ENCODE measurements at places on chromosomes 12 and 14.
A peak's percentile ranks its signal among the peaks of the same experiment; 100 is the strongest.

DNA sequence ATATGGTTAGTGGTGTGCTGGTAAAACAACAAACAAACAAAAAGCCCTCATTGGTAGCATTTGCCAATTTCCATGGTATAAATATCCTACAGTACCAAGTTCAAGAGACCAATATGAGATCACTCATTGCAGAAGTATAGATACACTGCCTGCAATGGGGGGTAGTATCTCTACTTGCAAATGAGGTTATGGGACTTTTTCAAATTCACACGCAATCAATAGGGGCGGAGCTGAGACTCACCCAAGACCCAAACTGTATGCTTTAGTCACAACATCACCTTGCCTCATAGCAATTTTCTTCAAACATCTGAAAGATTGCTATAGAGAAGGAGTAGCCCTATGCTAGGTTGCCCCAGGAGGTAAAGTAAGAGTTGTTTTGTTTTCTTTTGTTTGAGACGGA is 93.7 kb downstream of the VCPKMT start:
- DNase-seq, result no peak

DNA sequence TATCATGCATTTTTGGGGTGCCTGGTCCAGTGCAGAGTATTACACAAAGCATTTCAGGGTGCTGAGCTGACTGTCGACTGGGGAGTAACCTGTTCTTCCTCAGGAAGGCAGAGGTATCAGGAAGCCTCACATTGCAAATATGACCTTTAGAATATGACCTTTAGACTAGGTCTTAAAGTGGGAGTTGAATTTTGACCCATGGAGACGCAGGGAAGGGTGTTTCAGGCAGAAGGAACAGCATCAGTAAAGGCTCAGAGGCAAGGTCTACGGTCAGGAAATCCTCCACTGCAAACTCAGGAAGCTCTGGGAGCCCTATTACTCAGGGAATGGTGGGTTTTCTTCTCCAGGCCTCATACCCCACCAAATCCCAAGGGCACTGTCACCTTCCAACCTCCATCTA is 11.3 kb downstream of the HNF1A start:
- DNase-seq, result no peak

- peak; percentile 69 for DNase-seq
Observed at GRCh38 chr12:14283489-14284144, 81.9 kb upstream of the ATF7IP start.

DNA sequence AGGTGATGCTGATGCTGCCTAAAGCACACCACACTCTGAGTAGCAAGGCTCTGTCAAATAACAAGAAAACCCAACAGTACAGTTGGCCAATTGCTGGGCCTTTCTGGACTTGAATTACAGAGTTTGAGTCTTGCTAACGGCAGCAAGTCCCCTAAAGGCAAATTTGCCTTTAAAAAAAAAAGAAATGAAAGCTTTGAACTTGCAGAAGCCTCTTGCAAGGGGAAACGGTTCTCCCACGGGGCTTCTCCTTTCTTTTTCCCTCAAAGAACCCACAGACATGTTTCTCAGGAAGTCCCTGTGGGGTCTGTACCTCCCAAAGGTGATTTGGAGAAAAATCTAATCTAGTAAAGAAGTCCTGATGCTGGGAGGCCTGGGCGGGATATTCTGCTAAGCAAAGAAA is 191.3 kb upstream of the MYL2 start:
- DNase-seq, result no peak

GRCh38 chr12:121918679-121919038 is 267 bp downstream of the CFAP251 start:
- DNase-seq, result no peak

DNA sequence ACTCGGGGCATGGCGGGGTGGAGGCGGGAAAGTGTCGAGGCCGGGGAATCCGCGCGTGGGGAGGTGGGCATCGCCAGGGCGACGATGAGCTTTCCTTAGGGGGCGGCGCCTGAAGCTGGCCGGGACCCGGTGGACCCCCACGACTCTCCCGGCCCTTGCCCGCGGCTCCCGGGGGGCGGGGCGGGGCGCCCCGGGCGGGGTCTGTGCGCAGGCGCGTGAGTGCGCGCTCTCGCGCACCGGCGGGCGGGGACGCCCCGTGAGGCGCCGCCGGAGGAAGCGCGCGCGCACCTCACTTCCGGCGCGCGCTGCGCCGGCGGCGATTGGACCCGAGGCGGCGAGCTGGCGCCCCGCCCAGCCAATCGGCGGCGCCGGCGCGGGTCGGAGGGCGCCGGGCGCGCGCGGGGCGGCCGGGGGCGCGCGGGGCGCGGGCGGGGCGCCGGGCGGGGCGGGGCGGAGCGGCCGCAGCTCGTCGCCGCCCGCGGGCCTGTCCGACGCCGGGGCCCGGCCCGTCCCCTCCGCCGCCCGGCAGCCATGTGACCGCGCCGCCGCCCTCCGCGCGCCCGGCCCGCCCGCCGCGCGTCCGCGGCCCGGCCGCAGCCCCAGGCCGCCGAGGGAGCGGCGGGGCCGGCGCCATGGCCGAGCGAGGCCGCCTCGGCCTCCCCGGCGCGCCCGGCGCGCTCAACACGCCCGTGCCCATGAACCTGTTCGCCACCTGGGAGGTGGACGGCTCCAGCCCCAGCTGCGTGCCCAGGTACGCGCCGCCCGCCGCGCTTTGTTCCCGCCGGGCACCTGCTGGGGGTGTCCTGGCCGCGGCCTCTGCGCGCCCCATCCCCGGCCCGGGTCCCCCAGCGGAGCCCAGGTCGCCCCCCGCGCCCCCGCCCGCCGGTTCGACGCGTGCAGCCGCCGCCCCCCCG is at the start of gene PACS2:
Gene PACS2 (plus strand): TSS at position 462 of the 914 bp plus-strand sequence. CDS start 171 bp downstream, at position 633.
- DNase-seq, result peak; percentile 61

- DNase-seq, result no peak
Observed at GRCh38 chr12:15662983-15663659, 126.1 kb downstream of the EPS8 start.

GRCh38 chr14:82075566-82075965 is 541.9 kb upstream of the SEL1L start:
- peak; percentile 21 for DNase-seq

DNA sequence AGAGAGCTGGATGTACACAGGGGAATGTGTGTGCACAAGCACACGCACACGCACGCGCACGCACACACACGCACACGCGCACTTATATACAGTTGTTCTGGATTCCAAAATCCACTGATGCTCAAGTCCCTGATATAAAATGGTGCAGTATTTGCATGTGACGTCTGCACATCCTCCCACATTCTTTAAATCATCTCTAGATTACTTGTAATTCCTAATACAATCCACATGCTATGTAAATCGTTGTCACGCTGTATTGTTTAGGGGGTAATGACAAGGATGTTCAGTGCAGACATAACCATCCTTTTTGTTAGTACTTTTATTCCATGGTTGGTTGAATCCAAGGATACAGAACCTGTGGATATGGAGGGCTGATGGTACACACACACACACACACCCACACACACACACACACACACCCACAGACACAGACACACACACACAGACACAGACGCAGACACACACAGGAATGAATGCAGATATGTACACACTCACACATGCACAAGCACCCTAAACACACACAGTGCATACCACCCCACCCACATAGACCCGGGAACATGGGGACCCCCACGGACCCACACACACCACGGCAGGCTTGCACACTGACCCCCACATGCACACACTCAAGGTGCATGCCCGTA is 188.5 kb upstream of the PRMT8 start:
- DNase-seq, result no peak

GRCh38 chr12:96258104-96258961 is 64.2 kb downstream of the ELK3 start:
- no peak for DNase-seq

DNA sequence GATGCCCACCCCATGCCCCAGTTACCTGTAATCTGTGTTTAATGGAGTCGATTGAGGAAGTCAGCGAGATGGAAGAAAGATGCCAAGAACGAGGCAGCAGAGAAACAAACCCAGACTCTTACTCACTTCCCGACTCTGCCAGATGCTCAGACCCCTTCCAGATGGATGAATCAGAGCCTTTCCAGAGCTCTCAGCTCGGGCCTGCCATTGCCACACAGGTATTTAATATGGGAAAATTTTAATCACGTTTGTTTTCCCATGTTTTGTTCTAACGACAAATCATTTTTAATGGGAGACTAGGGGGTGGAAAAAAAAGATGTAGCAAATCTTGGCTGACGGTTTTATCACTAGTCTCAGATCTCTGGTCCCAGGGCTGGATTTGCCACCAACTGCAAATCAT is 72.5 kb upstream of the SRRM4 start:
- DNase-seq, result no peak

DNA sequence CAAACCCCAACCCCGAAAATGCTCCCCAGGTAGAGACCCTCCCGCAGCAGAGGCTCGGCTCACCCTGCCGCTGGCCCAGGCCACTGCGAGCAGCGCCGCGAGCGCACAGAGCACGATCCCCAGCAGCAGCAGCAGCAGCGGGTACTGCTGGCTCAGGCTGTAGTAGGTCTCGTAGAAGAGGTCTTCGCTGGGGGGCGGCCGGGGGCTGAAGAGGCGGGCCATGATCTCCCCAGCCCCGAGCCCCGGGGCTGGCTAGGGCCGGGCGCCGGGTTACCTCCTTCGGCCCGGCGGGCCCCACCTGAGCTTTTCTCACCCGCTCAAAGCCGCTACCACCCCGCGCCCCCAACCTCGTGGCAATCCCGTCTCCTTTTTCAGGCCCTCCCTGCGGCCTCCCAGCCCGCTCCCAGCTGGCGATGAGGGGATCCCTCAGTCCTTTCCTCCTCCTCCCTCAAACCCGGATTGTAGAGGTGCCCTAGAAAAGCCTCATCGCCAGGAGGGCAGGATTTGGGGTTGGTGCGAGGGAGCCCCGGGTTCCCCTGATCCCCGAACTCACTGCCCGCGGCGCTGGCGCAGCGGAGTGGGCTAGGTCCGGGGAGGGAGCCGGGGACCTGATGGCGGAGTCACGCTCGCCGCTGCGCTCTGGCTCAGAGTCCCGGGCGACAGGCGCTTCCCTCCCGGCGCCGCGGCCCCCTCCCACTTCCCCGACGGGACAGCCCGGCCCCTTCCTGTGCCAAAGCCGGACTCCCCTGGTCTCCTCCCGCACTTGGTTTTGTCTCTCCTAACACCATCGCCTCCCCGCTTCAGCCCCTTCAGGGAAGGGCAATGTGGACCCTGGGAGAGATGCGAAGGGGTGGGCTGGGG is at the start of gene ADCY4:
Gene ADCY4 (minus strand): TSS at position 641 of the 861 bp plus-strand sequence. CDS start 419 bp downstream, at position 222.
- DNase-seq, result no peak

- DNase-seq, result peak; percentile 83
Observed at GRCh38 chr14:75277008-75277814, 1.4 kb upstream of the FOS start.

GRCh38 chr12:127664901-127665300 is 602.1 kb upstream of the TMEM132C start:
- no peak for DNase-seq

- DNase-seq, result no peak
Observed at GRCh38 chr12:122004633-122005071, 17.0 kb upstream of the BCL7A start.

- no peak for DNase-seq
Observed at GRCh38 chr14:104885031-104885972, 20.2 kb downstream of the CEP170B start.

- DNase-seq, result no peak
Observed at GRCh38 chr12:82069931-82070514, 288.2 kb downstream of the CCDC59 start.

DNA sequence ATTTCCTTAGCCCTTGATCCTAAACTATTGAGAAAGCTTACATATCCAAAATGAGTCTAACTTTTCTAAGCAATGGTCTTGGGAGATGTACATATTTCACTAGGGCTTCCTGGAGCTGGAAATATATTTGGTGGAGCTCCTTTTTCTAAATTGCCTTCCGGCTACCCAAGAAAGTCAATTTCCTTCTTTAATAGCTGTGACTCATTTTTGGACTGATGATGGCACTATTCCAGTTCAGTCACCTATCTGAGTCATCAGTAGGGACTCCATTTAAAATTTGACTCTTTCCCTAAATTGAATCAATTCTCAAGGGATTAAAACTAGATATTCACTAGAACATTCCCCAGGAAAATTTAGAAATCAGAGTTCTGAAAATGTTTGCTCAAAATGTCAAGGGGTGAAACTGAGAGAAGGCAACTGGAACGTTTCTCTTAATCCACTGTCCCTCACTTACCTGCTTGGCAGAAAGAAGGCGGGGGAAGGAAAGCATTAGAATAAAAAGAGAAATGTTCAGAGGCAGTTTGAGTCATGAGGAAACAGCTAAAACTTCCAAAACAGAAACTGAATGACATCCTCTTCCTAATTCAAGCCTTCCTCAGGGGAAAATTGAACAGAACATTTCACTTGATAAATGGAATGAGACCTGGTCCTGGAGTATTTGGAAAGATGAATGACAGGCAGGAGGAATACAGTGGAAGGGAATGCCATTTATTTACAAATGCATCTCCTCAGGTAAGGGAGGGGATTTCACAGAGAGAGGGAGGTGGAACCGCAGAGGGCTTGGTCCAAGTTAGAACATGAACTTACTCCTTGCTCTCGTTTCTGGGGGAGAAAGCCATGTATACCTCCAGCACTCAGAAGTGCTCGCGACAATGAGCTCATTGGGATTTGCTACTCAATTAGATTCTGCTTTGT is 91.2 kb downstream of the RGS6 start:
- DNase-seq, result no peak

DNA sequence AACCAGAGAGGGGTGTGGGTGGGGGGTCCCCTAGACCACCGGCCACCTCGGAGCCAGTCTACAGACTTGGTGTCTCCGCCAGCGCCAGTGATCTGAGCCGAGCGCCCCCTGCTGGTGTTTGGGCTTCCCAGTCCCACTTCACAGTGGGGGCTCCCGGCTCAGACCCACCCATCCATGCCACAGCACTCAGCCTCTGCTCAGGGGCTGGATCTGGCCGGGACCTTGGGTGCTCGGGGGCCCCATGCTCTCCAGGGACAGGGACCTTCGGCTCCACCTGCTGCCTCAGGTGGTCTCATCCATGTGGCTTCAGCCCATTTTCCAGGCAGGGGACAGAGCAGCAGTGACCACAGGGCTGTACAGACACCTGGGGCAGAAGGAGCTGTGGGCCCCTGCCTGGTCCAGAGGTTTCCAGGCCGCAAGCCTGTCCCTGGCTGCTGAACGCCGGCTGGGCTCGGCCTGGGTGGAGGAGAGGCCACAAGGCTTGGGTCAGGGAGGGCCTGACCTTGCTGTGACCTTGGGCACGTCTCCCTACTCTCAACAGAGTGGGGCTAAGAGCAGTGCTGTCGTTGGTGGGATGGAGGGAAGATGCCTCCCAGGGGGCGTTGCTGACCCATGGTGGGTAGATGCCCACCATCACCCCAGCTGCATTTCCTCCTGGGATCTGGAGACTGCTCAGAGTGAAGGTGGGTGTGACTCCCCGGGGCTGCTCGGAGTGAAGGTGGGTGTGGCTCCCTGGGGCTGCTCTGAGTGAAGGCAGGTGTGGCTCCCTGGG is 86.3 kb downstream of the KIF26A start:
- DNase-seq, result peak; percentile 39

GRCh38 chr14:37593511-37594237 is 1.4 kb downstream of the FOXA1 start:
- DNase-seq, result no peak

DNA sequence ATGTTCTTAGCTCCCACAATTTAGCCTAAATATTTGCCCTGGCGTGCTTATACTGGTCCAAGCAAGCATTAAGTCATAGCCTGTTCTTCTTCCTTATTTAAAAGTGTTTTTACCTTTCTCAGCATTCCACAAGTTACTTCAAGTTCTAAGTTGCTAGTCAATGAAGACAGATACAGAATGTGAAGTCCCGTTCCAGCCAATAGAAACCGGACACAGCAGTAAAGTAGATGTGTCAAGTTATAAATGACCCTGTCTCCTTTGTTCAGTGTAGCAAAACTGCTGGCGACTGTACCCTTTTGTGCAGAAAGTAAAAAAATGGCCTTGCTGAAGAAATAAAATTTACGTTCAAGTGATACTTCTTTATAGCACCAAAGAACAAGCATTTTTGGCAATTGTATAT is 3.9 kb downstream of the SNAPC1 start:
- DNase-seq, result no peak
